ENCODE measurements at places on chromosomes 6 and 20.
A peak's percentile ranks its signal among the peaks of the same experiment; 100 is the strongest.

GRCh38 chr6:96469312-96469711 lies 52.3 kb upstream of the UFL1 start:
- no peak for DNase-seq

DNA sequence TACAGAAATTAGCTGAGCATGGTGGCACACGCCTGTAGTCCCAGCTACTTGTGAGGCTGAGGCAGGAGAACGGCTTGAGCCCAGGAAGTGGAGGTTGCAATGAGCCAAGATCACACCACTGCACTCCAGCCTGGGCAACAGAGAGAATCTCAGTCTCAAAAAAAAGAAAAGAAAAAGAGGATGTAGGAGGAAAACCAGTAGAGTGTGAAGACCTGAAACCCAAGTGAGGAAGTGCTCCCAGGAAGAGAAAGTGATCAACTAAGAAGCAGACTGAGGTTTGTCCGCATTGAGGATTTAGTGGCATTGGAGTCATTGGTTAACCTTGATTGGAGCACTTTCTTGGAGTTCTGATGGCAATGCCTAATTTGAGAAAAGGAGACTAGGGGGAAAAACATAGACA lies 20.6 kb upstream of the TASP1 start:
- DNase-seq = no peak

- no peak for DNase-seq
Observed at GRCh38 chr20:986733-987355, 15.3 kb downstream of the RSPO4 start.

GRCh38 chr6:135267085-135267484 lies 86.0 kb downstream of the MYB start:
- no peak for DNase-seq

DNA sequence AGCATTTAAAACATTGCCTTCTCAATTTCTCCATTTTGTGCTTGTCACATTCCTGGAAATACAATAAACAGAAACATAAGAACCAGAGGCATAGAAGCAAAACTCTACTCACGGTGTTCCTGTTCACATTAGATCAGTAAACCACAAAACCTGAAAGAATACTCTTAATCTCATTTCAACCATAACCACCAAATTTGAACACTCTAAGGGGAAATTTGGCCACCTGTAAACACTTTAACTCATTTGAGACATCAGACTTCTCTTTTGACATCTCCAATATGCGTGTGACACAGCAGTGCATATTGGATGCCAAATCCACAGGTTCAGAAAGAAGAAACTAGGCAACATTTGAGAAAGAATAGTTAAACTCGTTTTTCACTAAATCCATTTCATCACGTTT lies 153.8 kb upstream of the IRAK1BP1 start:
- DNase-seq = no peak

GRCh38 chr20:38181207-38181801 lies 16.2 kb upstream of the TGM2 start:
- no peak for DNase-seq

DNA sequence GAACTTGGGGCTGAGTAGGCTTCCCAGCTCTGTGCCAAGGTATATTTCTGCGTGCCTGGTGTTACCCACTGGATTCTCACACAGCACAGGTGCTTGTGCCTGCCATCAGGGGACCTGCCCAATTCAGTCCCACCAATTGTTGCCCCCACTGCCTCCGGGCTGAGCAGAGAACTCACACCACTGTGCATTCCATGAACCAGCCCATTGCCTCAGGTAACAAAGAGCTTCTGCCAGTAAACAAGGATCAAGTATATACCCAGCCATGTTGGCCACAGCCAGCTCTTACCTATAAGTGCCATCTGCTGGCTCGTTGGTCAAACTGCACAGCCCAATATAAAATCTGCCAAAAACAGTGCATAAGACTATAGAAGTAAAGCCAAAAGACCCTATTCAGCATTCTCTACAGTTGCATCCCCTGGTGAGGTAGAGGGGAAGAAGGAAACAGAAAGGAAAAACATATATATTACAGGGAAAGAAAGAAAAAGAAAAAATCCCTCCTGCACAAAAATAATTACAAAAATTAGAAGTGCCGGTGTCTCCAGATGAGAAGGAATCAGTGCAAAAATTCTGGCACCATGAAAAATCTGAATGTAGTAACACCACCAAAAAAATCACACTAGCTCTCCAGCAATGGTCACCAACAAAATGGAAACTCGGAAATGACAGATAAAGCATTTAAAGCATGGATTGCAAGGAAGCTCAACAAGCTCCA lies 241.4 kb downstream of the IBTK start:
- no peak for DNase-seq

GRCh38 chr20:57268399-57269076 lies 2.1 kb upstream of the BMP7 start:
- DNase-seq = no peak

DNA sequence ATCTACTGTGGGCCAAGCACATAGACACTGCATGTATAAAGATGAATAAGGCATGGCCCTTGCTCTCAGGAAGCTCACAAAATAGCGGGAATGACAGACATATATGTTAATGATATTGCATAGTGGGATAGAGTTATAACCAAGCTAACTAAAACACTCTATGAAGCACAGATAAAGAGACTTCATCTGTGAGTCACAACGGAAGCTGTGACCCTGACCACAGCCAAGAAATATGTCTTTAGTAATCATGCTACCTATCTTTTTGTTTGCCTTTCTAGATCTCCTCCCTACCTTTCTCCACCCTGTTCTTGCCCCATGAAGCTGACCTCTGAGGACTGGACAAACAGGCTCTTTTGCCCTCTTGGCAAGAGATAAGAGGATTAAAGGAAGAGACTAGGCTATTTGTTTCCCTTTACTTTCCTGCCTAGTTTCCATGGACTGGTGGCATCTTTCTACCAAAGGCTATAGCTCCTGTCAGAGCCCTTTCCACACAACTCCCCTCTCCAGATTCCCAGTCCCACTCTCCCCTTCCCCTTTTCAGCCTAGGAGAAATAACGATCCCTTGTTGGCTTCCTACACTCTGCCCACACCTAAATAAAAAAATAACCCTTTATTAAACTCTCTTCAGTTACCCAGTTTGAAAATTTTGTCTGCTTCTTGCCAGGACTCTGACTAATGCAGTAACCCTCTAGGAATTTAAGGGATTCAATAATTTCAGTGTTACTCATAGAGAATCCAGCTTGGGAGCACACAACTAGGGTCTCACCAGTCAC lies 504.9 kb upstream of the MARCKS start:
- DNase-seq = no peak

DNA sequence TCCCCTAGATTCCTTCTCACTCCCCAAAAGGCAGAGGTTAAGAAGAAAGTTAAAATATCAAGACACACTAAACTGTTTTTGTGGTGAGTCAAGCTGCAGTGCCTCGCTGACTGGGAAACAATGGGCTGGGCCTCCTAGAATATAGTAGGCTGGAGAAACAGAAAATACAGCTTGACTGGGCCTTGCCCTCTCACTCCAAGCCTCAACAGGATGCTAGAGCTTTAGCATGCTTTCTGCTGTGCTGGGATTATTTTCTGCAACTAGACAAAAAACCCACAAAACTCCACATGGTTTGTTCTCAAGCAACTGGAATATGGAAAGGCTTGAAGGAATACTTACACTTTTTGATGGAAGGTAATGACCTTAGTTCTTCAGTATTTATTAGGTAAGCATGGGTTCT lies 27.9 kb downstream of the FOXO3 start:
- DNase-seq = no peak

GRCh38 chr20:6169251-6169650 lies 46.4 kb upstream of the FERMT1 start:
- no peak for DNase-seq

DNA sequence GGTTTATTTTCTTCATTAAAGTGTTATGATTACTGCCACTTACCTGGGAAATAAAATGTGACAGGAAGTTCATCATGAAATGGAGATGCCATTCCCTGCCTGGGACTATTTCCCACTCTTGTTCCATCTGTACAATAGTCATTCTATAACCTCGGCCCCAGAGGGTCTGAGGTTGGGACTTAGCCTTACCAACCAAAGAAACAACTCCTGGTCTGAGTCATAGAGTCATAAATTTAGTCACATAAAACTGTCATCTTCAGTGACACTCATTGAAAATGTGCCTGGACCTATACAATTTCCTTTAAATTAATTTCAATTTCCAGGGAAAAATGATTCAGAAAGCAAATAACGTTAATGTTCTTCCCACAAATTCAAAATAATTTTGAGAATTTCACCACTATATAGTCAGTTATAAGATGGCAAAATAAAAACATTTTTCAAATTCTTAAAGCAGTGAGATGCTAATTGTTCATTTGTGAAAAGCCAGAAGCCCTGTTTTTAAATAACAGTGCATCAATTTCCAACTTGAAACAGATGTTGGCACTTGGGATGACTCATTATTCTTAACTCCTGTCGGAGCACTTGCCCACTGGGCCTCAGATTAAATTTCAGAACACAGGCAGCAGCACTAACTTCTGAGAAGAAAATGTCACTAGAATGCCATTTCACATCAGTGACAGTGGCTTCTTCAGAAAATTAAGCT lies 201.2 kb upstream of the SMLR1 start:
- no peak for DNase-seq

DNA sequence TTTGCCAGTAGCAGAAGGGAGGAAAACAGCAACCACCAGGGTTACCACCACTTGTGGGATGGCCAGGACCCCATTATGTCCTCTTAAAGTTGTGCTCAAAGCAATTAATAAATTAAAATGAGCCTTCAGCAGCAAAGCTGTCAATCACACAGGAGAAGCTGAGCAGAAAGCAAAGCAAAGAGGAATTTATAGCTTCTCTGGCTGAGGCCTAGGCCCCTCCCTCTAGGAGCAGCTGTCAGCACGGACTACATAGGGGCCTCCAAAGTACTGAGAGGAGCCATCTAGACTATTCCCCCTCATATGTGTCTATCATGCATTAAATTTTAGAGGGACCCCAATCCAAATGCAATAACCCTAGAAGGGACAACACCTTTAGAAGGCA lies 6.4 kb downstream of the CCND3 start:
- no peak for DNase-seq

GRCh38 chr20:4817230-4817671 lies 95.5 kb downstream of the PRND start:
- no peak for DNase-seq

- no peak for DNase-seq
Observed at GRCh38 chr6:15956205-15957106, 172.4 kb upstream of the MYLIP start.

- no peak for DNase-seq
Observed at GRCh38 chr20:20582734-20583133, 129.7 kb downstream of the RALGAPA2 start.

DNA sequence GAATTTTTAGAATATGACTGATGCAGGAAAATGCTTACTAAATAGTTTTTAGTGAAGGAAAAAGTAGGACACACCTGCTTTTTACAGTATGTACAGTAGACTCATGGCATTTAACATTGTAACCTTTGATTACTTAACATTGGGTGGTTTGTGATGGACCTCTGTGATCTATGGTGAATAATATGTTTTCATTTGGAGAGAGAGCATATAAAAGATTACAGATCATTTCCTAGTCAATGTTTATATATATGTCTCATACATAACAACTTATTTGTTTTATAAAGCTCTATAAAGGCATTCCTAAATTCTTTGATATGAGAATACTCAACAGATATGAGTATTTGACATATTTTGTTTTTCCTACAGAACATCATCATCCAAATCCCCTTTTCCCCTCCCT lies 129.3 kb upstream of the PDE7B start:
- DNase-seq = no peak

DNA sequence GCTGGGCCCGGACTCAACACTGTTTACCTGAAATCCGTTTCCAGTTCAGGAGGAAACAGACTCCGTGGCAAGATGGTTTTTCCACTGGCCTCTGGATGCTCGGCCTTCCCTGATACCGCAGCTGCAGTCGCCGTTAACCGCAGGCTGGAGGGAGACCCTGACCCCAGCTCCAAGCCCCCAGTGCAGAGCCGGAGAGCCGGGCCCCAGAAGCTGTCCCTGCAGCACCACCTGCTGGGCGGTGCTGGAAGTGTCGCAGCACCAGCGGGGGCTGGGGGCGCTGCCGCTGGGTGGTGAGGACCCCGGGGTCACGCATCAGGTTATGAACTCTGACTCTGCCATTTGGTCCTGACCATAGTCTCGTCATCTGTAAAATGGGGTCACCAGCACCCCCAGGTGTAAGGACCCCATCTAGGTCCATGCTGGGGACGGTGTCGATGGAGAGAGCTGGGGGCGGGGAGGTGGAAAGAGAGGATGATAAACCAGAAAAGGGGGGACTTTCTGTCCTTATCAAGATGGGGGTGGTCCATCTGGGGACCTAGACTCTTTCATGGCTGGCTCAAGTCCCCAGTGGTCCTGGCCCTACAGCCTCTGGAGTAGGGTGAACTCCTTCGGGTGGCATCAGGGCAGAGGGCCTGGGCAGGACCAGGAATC lies 20.8 kb upstream of the CHRNA4 start:
- peak; percentile 31 for DNase-seq
